ENCODE measurements at places on chromosomes 1 and 21.

DNA sequence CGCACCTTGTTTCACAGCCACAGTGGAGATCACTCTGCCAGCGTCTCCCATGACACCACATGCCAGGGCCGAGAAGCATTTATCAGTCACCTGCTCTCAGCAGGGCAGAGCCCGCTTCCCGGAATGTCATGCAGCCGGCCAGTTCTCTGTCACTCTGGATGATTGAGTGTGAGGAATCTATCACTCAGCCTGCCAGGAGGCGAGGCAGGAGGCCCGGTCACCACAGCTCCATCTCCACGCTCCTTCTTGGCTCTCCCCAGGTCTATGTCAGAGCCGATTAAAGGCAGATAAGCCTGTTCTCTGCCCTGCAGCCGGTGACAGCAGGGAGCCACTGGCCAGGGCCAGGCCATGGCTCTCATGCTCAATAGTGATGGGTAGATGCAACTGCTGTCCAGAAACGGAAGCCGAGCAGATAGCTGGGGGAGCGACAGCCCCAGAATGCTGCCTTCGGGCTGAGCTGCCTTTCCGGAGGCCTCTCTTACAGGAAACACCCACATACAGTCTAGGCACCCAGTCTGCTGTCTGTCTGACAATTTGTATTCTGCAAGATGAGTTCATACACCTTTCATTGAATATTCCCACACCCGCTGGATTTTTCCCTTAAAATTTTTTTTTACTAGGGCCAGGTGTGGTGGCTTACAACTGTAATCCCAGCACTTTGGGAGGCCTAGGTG is 64.1 kb downstream of the ACTL8 start:
- DNase-seq, result no peak

GRCh38 chr1:21338573-21339355 is 48.5 kb upstream of the ECE1 start:
- DNase-seq, result no peak

GRCh38 chr1:227357171-227357926 is 39.1 kb upstream of the CDC42BPA start:
- no peak for DNase-seq

DNA sequence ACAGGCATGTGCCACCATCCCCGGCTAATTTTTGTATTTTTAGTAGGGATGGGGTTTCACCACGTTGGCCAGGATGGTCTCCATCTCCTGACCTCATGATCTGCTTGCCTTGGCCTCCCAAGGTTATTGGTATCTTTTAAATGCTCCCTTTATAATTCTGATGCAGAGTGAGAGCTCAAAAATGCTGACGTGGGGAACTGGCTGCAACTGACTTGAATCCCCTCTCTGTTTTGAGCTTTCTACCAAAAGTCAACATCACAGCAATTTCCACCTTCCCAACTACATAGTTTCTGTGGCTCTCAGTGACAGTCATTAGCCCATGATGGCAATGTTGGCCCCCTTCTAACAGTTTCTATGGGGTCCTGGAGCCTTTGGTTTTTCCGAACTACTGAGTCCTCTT is 268.2 kb upstream of the FOXD3 start:
- no peak for DNase-seq

DNA sequence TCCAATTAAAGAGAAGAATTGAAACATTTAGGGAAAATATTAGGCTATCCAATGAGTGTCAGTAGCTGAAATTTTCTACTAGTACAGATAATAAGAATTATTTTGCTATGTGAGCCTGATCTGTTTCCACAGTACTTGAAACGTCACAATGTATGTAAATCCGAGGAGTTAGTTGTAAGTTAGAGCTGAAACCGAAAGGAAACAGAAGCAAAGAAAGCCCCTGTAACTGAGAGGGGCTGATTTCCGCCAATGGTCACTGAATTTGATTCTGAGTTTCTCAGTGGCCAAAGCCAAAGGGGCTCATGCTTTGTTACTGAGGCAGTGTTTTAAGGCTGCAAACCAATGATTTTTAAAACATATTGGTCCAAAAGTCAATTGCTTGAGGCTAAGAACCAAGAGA is 168.3 kb upstream of the DUSP10 start:
- no peak for DNase-seq

GRCh38 chr1:40363721-40364120 is 9.8 kb upstream of the SMAP2 start:
- DNase-seq, result no peak

DNA sequence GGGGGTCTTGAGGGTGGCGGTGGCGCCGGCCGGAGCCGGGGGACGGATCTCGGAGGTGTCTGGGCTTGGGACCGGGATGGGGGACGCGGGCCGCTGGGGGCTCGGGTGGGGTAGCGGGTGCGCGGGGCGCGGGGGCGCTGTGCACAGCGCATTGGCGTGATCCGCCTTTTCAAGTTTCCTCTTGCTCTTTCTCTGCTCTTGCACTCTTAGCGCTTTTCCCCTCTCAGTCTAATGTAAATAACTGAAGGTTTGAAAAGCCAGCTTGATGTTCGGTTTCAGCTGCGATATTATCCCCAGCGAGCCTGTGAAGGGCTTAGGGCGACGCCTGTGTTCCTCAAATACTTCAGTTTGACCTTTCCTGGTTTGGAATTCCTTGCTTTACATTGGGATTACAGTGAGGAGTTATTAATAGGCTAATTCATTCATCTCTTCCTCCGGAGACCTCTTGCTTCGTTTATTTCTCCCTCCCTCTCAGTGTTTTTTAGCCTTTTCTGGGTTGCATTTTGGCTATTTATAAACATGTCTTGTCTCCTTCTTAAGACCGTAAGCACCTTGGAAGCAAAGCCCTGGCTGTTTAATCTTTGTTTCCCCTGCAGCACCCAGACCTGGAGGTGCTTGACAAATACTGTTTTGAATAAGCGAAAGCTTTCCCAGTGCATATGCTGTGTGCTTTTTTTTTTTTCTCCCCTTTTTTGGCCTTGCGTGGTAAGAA is 693 bp downstream of the RAB4A start:
- DNase-seq, result peak; percentile 17

GRCh38 chr21:25956993-25957714 is 213.4 kb downstream of the APP start:
- DNase-seq, result no peak

- no peak for DNase-seq
Observed at GRCh38 chr1:107547363-107548155, 406.7 kb downstream of the NTNG1 start.

GRCh38 chr1:230900984-230901383 is 32.7 kb upstream of the C1orf198 start:
- DNase-seq, result no peak

DNA sequence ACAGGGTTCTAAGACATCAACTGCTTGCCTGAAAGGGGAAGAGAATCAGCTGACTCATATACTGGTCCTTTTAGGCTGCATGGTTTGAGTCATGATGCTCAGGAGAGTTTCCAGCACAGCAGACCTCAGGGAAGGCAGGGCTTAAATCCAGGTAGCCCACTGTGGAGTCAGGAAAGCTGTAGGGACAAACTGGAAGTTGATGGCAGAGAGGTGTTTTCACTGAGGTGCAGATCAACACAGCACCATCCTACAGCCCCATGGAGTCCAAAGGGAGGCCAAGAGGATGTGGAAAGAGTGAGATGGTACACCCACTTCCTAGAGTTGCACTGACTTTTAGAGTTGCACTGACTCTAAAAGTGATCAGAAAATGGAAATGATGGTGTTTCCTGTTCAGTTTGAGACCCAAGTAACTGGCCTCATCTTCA is 252.4 kb upstream of the DUSP10 start:
- DNase-seq, result peak; percentile 3

GRCh38 chr1:222394224-222394623 is 153.7 kb downstream of the HHIPL2 start:
- DNase-seq, result no peak

- DNase-seq, result no peak
Observed at GRCh38 chr1:12075195-12076114, 12.4 kb downstream of the TNFRSF8 start.

DNA sequence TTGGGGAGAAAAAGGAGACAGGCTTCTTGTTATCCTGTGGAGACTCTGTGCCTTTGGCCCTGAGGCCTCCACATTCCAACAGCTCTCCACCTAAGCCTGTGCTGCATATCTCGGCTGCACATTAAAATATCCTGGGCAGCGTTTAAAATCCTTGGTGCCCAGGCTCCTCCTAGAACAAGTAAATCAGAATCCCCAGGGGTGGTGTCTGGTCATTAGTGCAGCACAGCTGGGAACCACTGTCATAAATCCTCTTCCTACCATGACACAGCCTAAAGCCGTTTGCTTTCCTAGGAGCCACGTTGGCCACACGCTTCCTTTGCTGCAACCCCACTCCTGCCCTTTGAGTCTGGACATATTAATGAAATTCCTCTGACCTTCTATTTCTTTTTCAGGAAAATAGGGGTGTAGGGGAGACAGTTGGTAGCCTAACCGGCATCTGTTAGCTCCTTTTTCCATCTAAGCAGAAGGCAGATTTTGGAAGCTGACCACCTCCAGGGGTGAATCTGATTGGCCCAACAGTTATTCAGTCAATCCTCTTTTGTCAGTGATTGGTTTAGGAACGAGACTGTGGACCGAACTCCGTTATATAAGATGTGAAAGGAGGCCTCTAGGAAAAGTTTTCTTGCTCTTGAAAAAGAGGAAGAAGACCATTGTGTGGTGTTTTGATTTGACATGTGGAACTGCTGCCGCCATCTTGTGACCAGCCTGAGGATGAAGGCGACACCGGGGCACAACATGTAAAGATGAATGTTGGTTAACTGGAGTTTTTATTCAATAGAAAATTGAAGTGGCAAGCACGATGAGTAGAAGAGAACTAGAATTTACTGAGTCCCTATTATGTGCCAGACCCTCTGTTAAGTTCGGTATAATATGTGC is 41.9 kb downstream of the JUN start:
- DNase-seq, result no peak

- no peak for DNase-seq
Observed at GRCh38 chr1:236681219-236681618, 5.1 kb upstream of the ACTN2 start.

DNA sequence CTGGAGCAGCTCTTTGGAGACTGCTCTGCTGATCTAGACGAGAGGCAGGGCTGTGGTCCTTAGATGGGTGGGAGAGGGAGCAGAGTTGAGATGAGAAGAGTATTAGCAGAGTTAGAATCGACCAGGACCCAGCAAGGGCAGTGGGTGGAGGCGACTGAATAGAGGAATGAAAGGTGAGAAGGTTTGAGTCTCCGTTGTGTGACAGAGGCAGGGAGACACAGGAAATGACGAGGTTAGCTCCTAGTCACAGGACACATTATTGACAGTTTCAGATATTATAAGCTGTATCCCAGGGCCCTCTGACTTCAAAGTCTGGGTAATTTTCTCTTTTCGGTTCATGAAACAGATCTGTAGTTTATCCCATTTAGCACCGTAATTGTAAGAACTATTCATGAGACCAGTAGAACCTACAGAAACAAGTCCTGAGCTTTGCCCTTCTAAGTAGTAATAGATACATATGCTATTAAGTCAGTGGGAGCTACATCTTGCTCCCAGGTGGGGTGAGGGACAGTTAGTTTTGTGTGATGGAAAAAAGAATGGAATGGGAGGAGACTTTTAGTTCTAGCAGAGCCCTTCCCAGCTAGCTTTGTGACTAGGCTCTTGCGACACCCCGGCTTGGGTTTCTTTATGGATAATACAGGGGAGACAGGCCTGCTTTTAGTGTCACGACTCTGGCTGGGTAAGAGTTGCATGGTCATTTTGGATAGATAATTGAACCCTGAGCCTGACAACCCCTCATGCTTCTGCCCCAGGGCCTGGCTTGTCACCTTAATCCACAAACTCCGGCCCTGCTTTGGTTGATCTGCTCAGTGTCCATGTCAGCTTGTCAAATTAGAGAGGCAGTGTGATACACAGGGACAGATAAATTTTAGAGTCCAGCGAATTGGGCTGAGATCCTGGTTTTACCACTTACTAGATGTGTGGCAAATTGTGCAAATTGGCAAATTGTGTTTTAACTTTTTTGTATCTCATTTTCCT is 70.2 kb downstream of the UCK2 start:
- no peak for DNase-seq

DNA sequence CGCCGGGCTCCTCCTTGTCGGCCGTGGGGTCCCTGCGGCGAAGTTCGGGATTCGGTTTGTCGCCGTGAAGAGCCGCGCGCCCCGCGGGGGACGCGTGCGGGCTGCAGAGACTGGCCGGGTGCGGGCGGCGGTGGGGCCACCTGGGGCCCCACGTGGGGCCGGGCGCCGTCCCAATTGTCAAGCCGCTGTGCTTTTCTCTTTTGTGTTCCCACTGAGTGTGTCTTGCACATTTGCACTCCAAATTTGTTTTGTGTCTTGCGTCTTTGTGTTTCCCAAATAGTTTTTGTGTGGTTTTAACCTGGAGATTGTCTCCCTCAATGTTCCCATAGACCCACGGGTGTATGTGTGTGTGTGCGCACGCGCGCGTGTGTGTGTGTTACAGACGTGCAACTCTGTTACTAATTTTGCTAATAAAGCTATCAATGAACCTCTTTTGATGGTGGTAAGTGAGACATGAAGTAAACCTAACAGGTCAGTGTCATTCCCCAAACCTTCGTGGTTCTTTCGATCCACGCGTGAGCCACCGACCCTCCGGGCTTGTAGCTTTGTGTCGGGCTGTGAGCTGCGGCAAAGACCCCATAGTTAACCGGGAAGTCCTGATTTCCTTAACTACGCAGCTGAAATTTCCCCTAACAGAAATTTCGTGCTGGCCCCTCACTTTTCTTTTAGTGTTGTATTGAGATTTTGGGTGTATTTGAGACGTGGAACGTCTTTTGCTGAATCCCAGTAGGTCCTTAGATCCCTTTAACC is 708 bp downstream of the PRDM2 start:
- peak; percentile 12 for DNase-seq

GRCh38 chr21:16363518-16363917 is 633.7 kb downstream of the USP25 start:
- DNase-seq, result no peak

GRCh38 chr1:119929643-119930315 is 33.5 kb upstream of the ADAM30 start:
- no peak for DNase-seq

DNA sequence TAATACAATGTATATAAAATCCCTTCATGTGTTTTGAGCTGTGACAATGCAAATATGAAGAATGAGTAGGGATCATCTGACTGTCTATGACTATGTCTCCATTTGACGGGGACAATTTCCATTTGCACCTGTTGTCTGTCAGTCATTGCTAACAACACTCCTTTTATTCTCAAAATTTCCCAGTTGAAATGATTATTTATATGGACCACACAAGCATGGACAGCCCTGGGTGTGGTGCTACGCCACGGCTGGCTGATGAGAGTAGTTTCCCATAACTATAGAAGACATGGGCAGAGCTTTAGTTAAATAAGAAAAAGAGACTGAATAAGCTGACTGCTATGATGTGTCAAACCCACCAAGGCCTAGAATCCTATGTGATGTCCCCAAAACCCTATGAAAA is 135.8 kb downstream of the MAP3K21 start:
- DNase-seq, result no peak
